ENCODE measurements at places on chromosomes 6 and 20.

DNA sequence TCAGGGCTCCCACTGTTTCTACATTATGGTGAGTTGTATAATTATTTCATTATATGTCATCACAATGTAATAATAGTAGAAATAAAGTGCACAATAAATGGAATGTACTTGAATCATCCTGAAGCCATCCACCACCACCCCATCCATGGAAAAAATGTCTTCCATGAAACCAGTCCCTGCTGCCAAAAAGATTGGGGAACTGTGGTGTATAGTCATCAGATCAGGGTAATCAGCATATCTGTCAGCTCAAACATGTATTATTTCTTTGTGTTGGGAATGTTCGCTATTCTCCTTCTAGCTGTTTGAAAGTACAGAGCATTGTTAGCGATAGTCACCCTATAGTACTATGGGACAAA lies 33.8 kb upstream of the SLC22A23 start:
- DNase-seq = no peak

GRCh38 chr6:32218167-32218566 lies 5.7 kb downstream of the NOTCH4 start:
- no peak for DNase-seq

DNA sequence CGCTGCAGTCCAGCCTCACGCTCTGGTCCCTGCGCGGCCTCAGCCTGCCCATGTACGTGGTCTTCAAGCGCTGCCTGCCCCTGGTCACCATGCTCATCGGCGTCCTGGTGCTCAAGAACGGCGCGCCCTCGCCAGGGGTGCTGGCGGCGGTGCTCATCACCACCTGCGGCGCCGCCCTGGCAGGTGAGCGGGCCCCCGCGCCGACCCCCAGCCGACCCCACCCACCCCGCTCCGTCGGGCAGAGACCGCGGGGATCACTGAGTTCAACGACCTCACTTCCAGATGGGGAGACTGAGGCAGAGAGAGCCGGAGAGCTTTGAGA lies 545 bp downstream of the SLC35D3 start:
- no peak for DNase-seq

- no peak for DNase-seq
Measured at GRCh38 chr6:31035862-31036497, 25.7 kb downstream of the MUC22 start.
